SK-N-SH (cell line): ENCODE measurements at places on chromosomes 11 and 22.

GRCh38 chr11:105155679-105156078, 16.1 kb upstream of the CARD18 start:
- H3K4me3 ChIP-seq: no peak overlapping the region
- no peak overlapping the region for H3K27ac ChIP-seq
- H3K4me1 ChIP-seq: no peaks in the 10 kb centered on the region
- DNase-seq: no peak

- peaks cover 9% of the 10 kb centered on the region; the same call in 1 of the 2 replicates for H3K4me1 ChIP-seq
- H3K4me3 ChIP-seq: no peak overlapping the region
- no peaks in the 10 kb centered on the region for H3K36me3 ChIP-seq
- no peak overlapping the region for H3K27ac ChIP-seq
- no peak for DNase-seq
- no peaks in the 10 kb centered on the region for H3K27me3 ChIP-seq
Measured at GRCh38 chr11:83459798-83460197, 173.6 kb upstream of the CCDC90B start.

DNA sequence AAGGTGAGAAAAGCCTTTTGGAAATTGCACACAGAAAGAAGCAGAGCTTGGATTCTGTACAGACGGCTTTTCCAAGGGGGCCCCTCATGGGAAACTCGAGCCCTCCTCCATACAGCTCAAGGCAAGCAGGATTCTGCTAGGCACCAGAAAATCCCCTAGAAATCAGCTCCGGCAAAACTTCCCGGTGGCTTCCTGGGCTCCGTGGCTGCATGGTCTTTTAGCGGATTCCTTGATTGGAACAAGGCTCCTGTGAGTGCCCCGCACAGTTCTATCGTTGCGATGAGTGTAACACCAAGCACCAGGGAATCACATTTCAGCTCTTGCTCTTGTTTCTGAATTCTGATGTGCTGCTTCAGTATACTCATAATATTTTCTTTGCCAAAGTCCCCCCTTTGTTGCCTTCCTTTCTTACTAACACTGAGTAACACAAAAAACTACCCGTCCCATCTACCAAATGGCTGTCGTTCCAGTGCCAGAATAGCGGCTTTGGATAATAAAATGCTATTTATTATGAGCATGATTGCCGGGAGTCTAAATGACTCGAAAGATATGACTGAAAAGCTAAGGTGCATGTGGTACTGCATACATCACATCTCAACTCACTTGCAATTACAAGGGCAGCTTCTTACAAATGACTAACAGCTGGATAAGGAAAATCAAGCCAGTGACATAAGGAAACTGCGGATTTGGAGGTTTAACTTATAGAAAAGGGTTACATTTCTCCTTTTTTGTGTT, 494.1 kb downstream of the DLG2 start:
- H3K27ac ChIP-seq: no peak overlapping the region
- H3K4me1 ChIP-seq: no peaks in the 10 kb centered on the region
- peaks cover 9% of the 10 kb centered on the region; the same call in 1 of the 2 replicates for H3K27me3 ChIP-seq

- peak; percentile 90 for DNase-seq
- H3K27me3 ChIP-seq: no peaks in the 10 kb centered on the region
- H3K27ac ChIP-seq: no peak within 1 kb of the TSS
- peak within 1 kb of the TSS; percentile 83 for H3K4me3 ChIP-seq
- H3K36me3 ChIP-seq: no peaks in the 10 kb centered on the region
- no peaks in the 10 kb centered on the region; the same call in 1 of the 2 replicates for H3K4me1 ChIP-seq
Measured at GRCh38 chr11:3165152-3165705, at the start of gene OSBPL5. TSS of gene OSBPL5 (minus strand) at chr11:3165310. CDS start at chr11:3129148, 36,162 bp downstream.

GRCh38 chr11:77505956-77506355, 32.1 kb upstream of the PAK1 start:
- peak; percentile 37 for DNase-seq
- H3K4me3 ChIP-seq: no peak overlapping the region
- no peaks in the 10 kb centered on the region for H3K36me3 ChIP-seq
- H3K4me1 ChIP-seq: peaks cover 21% of the 10 kb centered on the region
- no peak overlapping the region for H3K27ac ChIP-seq
